CD14-positive monocyte (primary cell): ENCODE measurements at places on chromosomes 3 and 15. TPM values are rescaled to one million over a fixed set of nuclear protein-coding genes. Genes with fewer than 3 reads are reported as not detected.

Gene RAB27A
- polyA plus RNA-seq = 25.1 and 70.1 TPM in 2 replicates

Gene PARL
- 155 TPM for polyA plus RNA-seq

DNA sequence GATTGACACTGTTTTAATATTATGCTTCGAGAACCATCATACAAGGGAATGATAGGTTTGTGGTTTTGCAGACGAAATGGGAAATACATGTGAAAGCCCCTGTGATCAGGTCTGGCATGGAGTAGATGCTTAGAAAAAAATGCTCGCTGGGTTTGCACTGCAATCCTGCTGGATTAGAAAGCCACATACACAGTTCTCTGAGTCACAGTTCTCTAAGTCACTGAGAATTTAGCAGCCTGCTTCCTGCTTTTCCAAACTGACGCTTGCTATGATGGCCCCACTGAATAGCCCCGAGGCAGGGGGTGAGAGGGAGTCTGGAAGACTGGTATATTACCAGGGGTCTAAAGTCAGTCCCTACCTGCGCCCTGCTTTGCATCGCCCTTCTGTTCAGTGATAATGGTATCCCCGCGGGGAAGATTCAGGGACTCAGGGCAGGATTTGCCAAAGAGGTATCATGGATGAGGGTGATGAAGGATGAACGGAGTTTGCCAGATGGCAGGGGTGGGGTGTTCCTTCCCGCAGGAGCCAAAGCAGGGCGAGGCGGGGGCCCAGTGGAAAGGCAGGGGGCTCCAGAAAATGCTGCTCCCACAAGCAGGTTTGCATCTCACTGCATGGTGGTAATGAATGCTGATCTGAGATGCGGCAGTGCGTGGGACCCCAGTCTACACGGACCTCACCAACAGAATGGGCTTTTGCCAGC, 82.3 kb downstream of the IQSEC1 start:
- peaks cover 39% of the 10 kb centered on the region for H3K4me1 ChIP-seq
- H3K27ac ChIP-seq = no peak overlapping the region

DNA sequence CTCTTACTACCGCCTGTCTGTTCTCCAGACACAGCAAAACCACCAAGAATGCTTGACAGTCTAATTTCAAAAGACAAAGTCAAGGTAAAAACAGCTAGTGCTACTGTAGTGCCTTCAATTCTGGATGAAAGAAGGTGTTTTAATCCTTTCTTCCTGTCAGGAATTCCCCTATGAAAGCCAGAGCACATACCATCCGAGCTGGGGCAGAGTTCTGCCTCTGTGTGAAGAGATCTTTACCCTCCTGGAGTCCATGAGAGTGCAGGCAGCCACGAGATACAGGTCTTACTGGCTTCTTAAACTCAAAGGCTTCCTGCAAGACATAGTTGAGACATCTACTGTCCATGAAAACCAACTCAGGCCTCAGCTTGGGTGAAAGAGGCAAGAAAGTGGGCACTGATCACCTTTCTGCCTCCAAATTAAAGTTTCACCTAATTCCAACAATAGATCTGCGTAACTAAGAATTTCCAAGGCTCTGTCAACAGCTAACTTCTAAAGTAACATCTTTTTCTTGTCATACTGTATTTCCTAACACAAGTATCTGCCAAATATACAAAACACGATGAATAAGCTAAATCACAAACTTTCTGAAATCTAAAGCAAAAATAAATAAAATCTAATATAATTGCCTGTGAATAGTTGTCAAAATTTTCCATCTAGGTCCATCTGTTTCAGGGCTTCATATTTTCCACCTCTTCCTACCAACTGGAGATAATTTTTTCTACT, 7.5 kb downstream of the CDC25A start:
- no peak overlapping the region for H3K4me3 ChIP-seq
- H3K36me3 ChIP-seq = peaks cover 85% of the 10 kb centered on the region
- H3K27me3 ChIP-seq = no peaks in the 10 kb centered on the region
- H3K27ac ChIP-seq = no peak overlapping the region
- DNase-seq = no peak

DNA sequence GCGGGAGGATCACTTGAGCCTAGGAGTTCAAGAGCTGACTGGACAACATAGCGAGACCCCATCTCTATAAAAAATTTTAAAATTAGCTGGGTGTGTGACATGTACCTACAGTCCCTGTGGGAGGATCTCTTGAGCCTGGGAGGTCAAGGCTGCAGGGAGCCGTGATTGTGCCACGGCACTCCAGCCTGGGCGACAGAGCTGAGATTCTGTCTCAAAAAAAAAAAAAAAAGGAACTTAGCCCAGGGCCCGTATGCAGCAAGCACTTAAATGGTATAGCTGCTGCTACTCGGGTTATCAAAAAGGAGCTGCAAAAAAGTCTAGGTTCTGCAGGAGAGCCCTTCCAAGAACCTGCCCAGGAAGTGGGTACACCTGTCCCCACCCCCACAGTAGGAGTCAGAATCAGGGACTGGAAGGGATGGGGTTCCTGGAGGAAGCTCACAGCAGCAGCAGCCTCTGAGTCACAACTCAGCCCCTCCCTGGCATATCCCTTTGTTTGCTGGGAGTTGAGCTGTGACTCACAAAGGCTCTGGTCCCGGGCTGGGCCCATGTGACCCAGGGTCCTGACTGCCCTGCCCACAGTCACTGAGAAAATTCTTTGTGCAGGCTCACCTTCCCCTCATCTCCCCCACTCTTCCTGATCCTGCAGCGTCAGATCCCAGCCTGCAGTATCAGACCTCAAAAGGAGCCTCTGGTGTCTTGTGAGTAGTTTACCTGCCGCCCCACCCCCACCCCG, at the start of gene SPATA12:
Gene SPATA12 (plus strand): TSS at position 576 of the 733 bp plus-strand sequence. CDS start 13,031 bp downstream, outside the sequence.
- peaks cover 50% of the 10 kb centered on the region for H3K4me1 ChIP-seq
- H3K27ac ChIP-seq = peak within 1 kb of the TSS; percentile 75
- no peaks in the 10 kb centered on the region for H3K36me3 ChIP-seq
- DNase-seq = peak; percentile 87
- H3K27me3 ChIP-seq = no peaks in the 10 kb centered on the region

GRCh38 chr3:183824761-183825455, 469 bp downstream of the MAP6D1 start:
- no peak for DNase-seq
- H3K27me3 ChIP-seq = peaks cover 5% of the 10 kb centered on the region
- H3K27ac ChIP-seq = no peak overlapping the region
- peak overlapping the region; percentile 42 for H3K4me3 ChIP-seq
- peaks cover 18% of the 10 kb centered on the region for H3K36me3 ChIP-seq

GRCh38 chr3:177595530-177596188, 398.4 kb upstream of the TBL1XR1 start:
- H3K4me1 ChIP-seq = peaks cover 56% of the 10 kb centered on the region
- H3K36me3 ChIP-seq = no peaks in the 10 kb centered on the region
- H3K4me3 ChIP-seq = no peak overlapping the region
- H3K27me3 ChIP-seq = no peaks in the 10 kb centered on the region
- DNase-seq = no peak
- H3K27ac ChIP-seq = no peak overlapping the region

- H3K27me3 ChIP-seq = no peaks in the 10 kb centered on the region
- no peak overlapping the region for H3K4me3 ChIP-seq
- peaks cover 11% of the 10 kb centered on the region for H3K4me1 ChIP-seq
- DNase-seq = no peak
- no peaks in the 10 kb centered on the region for H3K36me3 ChIP-seq
These were observed 159.7 kb downstream of the RSL24D1 start for GRCh38 chr15:55037071-55037470.

DNA sequence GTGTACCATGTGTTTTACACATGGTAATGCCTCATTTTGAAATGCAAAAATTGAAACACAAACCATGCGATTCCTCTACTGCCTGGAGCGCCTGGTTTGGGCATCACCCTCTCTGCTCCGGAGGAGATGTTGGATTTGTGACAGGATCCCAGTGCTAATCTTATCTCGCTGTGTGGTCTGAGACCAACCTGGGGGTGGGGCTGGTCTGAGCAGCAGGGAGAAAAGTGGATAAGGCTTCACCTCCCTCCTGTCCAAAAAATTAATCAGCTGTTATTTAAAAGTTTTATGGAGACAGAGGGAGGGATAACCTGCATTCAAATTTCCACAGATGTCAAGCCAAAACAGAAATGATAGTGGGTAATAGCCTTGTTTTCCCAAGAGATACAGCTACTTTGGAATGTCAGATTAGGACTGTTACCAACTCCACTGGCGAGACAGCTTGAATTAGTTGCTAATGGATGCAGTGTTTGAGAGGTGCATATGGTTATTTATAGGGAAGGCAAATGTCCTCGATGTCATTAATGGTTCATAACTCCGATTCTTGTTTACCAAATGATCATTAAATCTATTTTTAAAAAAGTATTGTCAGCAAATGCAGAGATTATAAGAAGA, 54.0 kb upstream of the SKOR1 start:
- no peak for DNase-seq
- no peaks in the 10 kb centered on the region for H3K27me3 ChIP-seq
- no peak overlapping the region for H3K4me3 ChIP-seq
- H3K27ac ChIP-seq = no peak overlapping the region
- peaks cover 18% of the 10 kb centered on the region for H3K36me3 ChIP-seq
- peaks cover 11% of the 10 kb centered on the region for H3K4me1 ChIP-seq

- no peak overlapping the region for H3K27ac ChIP-seq
- DNase-seq = no peak
- H3K4me3 ChIP-seq = no peak overlapping the region
- no peaks in the 10 kb centered on the region for H3K27me3 ChIP-seq
- H3K36me3 ChIP-seq = no peaks in the 10 kb centered on the region
These were observed 288.0 kb upstream of the CHRM5 start for GRCh38 chr15:33680336-33680735.

- no peak overlapping the region for H3K4me3 ChIP-seq
- no peaks in the 10 kb centered on the region for H3K27me3 ChIP-seq
- no peaks in the 10 kb centered on the region for H3K4me1 ChIP-seq
- H3K36me3 ChIP-seq = no peaks in the 10 kb centered on the region
- DNase-seq = no peak
These were observed 19.7 kb downstream of the CFAP100 start for GRCh38 chr3:126414406-126414805.

- no peak overlapping the region for H3K27ac ChIP-seq
- H3K36me3 ChIP-seq = no peaks in the 10 kb centered on the region
- no peaks in the 10 kb centered on the region for H3K27me3 ChIP-seq
- DNase-seq = peak; percentile 80
These were observed 407.2 kb upstream of the TGFBR2 start for GRCh38 chr3:30199096-30199759.
